ENCODE measurements at places on chromosomes 13 and 19.

GRCh38 chr13:106367361-106367971, 168.0 kb downstream of the EFNB2 start:
- DNase-seq: no peak

GRCh38 chr13:105519771-105520170, 1015.7 kb downstream of the EFNB2 start:
- no peak for DNase-seq

GRCh38 chr19:29277102-29277501, 64.2 kb upstream of the UQCRFS1 start:
- DNase-seq: no peak

- no peak for DNase-seq
These were observed 88.4 kb upstream of the DOCK9 start for GRCh38 chr13:99066219-99066618.

GRCh38 chr19:10642473-10643171, 11.5 kb upstream of the ILF3 start:
- DNase-seq: no peak

GRCh38 chr13:25503856-25504255, 132.1 kb downstream of the ATP8A2 start:
- DNase-seq: no peak

DNA sequence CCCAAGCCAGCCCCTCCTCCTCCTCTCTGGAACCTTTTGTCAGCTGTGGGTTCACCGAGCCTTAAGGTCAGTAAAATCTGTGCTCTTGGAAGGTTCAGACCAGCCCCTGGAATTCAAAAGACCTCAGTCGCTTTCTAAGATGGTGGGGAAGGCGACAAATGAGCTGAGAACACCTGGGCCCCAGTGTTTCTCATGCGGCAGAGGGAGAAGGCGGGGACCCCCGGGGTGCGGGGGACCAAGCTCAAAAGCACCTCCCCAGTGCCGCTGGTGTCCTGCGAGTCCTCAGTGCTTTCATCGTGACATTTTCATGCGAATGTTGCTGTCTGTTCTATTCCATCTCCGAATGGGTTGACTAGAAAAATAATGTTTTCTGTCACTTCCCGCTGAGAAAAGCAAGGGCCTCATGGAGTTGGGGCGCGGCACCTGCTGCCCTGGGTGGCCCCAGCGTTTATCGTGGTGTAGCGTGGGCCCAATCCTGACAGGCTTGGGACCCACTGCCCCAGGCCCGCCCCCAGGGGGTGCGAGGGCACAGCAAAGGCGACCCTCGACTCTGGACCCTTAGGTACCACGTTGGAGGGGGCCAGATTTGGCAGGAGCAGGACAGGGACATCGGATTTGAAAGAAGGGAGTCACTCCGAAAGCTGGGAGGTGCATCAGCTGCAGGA, 751 bp upstream of the NTN5 start:
- DNase-seq: no peak

GRCh38 chr13:31595563-31595962, 143.8 kb upstream of the RXFP2 start:
- peak; percentile 24 for DNase-seq
